Vagina (tissue), 2 donors: ENCODE measurements at places on chromosomes 1 and 21.

DNA sequence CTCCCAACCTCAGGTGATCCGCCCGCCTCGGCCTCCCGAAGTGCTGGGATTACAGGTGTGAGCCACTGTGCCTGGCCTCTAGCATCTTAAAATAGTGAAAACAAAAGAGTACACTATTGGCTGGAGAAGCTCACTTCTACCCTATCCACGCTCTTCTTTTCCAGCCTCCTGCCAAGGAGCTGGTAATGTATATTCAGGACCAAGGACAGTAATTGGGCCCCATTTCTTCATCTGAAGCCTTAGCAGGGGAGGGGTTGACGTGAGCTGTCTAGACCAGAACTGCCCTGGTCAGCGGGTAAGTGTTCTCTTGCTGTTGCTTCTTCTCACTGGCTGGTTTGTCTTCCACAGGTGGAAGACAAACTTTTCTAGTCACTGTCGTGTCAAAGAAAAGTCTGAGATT is 70.2 kb downstream of the DNM3 start:
- no peak for DNase-seq

DNA sequence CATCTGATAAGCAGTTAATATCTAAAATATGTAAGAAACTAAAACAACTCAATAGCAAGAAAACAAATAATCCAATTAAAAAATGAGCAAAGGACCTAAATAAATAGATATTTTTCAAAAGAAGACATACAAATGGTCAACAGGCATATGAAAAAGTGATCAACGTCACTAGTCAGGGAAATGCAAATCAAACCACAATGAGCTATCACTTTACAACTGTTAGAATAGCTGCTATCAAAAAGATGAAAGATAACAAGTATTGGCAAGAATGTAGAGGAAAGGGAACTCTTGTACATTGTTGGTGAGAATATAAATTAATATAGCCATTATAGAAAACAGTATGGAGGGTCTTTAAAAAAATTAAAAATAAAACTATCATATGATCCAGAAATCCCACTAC is 40.7 kb upstream of the NEK7 start:
- DNase-seq, result no peak

DNA sequence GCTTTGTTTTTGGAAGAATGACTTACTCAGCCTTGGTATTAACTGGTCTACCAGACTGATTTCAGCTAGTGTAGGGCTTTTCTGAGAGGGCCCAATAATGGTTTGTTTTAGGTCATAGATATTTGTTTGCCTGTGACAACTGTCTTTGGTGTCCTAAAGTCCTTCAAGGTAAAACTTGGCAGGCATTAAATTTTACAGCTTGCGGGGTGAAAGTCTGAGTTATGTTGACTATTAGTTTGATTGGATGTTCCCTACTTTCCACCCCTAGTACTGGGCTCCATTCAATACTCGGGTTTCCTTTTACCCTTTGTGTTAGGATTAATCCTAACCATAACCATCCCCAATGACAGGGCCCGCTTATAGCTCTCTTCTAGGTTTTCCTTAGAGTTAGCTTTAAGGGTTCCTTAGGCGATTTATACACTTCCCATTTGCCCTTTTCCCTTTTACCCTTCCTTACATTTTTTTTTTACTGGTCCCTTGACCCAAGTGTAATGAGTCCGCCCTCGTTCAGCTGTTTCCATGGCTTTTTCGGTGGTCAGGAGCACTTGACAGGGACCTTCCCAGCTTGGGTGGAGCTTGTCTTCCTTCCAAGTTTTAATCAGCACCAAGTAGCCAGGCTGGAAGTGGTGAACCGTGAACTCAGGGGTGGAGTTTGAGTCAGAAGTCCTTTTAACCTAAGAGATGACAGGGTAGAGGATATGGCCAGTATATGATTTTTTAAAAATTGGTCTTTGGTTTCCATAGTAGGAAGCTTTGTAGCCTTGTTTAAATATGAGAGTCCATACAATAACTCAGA is 28.5 kb upstream of the LCE5A start:
- DNase-seq, result no peak

DNA sequence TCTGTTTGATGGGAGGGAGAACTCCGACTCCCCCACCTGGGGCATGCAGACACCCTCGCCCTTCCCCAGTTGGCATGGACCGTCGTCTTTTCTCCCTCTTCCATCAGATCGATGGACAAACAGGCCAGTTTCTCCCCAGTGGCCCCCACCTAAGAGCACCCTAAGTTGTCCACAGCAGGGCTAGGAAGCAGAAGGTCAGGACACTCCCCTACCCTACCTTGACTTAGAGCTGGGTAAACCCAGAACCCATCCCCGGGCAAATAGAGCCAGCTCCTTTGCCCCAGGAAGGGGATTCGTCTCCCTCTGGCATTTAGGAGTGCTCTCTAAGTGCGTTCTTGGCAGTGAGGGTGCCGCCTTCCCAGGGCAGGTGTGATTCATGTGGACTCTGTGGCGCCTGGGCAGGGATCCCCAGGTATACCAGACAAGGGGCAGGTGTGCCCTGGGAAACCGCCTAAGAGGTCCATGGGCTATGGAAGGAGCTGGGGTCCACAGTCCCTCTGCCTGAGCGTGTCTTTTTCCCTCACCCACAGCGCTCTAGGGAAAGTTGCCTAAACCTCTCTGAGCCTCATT is 2.7 kb upstream of the RUNX3 start:
- no peak for DNase-seq

GRCh38 chr1:154735804-154736168 is 127.8 kb upstream of the ADAR start:
- DNase-seq, result no peak

GRCh38 chr1:184625271-184625670 is 129.4 kb downstream of the EDEM3 start:
- DNase-seq, result no peak

DNA sequence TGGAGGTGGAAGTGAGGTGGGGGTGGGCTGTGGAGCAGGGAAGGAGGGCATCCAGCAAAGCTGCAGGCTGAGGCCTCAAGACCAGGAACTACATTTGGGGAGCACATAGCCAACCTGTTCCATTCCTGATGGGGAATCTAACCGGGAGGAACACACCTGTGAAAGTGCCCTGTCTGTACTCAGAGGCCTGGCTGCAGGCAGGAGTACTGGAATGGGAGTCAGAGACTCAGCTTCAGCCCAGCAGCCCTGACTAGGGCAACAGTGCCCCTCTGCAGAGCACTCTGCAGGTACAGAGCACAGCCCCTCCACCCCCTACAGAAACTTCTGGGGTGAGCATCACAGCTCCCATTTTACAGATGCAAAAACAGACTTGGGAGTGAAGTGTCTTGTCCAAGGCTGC is 126.4 kb downstream of the DMRTB1 start:
- DNase-seq, result peak; percentile 37

GRCh38 chr21:31078796-31079195 is 40.5 kb upstream of the KRTAP19-8 start:
- no peak for DNase-seq

- no peak for DNase-seq
Measured at GRCh38 chr1:5164158-5164557, 509.7 kb downstream of the AJAP1 start.

GRCh38 chr1:177913762-177914540 is 55.9 kb downstream of the SEC16B start:
- DNase-seq, result no peak

DNA sequence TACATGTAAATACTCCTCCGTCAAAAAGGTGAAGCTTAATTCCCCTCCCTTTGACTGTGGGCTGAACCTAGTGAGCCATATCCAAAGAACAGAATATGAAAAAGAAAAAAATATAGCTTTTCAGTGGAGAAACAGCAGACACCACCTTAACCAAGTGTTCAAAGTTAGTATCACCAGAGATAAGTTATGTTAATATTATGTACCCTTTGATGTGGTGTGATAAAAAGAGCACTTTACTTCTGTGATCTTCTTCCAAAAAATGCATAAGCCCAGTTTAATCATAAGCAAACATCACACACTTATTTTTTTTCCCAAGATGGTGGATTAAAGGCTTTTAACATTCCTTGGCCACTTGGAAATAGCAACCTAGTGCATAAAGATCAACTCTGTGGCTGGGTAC is 79.4 kb downstream of the SEC16B start:
- DNase-seq, result no peak

GRCh38 chr1:166693158-166693557 is 146.1 kb upstream of the POGK start:
- DNase-seq, result no peak

GRCh38 chr1:248842781-248843331 is 4.8 kb downstream of the ZNF672 start:
- no peak for DNase-seq

GRCh38 chr1:198575292-198575691 is 34.8 kb upstream of the ATP6V1G3 start:
- no peak for DNase-seq

DNA sequence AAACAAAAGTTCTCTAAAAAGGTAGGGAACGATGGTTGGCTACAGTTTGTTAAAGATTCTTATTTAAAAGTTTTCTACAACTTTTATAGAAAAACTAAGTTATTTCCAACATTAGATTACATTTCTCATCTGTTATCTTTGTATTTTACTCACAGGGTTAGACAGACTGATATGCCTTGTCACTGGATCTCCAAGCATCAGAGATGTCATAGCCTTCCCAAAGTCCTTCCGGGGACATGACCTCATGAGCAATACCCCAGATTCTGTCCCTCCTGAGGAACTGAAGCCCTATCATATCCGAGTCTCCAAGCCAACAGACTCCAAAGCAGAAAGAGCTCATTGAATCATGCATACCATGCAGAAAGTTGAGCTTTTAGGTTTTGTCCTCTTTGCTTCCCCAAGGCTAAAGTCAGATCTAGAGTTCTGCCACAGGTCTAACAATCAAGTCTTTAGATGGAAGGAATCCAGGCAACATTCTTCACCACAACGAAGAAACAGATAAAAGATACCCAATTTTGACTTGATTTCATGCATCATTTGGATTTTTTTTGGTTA is 10.3 kb downstream of the GAS5 start:
- DNase-seq, result no peak

DNA sequence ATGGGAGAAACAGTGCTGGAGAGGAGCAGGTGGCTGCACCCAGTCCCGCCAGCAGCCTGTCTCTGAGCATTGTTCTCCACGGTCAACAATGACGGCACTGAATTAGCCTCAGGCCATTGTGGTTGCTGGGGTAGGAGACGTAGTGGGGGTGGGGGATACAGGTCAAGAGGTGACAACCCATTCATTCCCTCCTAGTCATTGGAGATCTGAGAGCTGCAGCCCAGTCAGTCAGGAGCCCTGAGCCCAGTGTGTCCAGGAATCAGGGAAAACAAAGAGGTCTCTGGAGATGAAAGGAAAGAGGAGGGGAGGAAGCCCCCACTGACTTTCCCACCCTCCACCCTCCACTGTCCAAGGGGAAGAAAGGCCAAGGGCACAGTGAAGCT is 15.3 kb downstream of the SMIM12 start:
- DNase-seq, result no peak

GRCh38 chr1:15848929-15849774 is 1.6 kb downstream of the SPEN start:
- DNase-seq, result no peak

GRCh38 chr21:46082713-46082962 is 15.3 kb upstream of the COL6A2 start:
- DNase-seq, result peak; percentile 91
